ENCODE measurements at places on chromosomes 2 and 18.
A peak's percentile ranks its signal among the peaks of the same experiment; 100 is the strongest.

GRCh38 chr2:202185156-202185555 lies 53.2 kb downstream of the SUMO1 start:
- DNase-seq, result no peak

- peak; percentile 37 for DNase-seq
Measured at GRCh38 chr2:24970483-24971285, 1.1 kb downstream of the DNAJC27 start.

DNA sequence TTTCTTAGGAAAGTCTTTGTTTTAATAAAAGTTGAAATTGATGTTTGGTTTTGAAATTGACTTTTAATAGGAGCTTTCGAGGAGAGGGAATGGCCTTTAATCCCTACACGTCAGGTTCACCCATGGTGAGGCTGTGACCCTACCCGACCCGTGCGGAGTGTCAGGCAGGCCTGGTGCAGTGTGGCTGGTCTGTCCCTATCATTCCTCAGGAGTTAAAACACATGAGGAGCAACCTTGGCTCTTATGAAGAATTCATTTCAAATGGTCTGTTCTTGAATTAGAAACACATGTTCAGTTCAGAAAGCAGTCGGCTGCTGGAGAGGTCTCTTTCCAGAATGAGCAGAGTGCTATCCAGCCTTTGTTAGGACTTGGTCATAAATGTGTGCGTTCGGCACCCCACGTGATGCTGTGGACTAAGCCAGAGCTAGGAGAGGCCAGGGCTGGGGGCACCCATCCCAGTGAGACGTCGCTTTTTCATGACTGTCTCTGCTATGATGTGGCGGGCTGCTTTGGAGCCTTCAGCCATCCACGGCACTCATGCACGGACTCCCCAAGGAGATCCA lies 54.7 kb downstream of the EMILIN2 start:
- DNase-seq, result no peak

DNA sequence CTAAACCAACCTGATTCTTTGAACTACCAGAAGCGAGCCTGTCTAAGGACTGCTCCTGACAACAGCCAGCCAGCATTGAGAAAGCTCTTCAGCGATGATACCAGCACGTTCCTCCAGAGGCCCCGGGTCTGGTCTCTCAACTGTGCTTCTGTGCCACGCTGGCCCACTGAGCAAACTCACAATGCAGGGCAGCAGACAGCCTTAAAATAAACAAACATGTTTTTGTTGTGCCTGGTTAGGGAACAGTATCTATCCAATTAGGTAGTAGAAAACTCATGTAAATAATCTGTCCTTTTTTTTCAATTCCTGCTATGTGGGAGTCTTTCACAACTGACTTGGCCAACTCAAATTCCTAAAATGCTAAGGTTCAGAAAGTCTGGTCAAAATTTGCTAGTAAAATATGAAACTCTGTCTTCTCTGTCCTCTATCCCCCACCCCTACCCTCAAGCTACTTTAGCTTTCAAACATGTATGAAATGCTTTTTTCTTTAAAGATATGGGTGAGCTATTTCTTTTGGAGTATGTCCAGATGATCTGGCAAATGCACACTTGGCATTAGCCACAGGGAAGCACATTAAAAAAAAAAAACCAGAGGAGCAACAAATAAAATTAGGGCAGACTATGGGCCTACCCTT lies 21.4 kb upstream of the EML4 start:
- peak; percentile 67 for DNase-seq

- DNase-seq, result peak; percentile 79
Measured at GRCh38 chr2:172106108-172106961, 3.6 kb upstream of the DLX2 start.
